ENCODE measurements at places on chromosomes 12 and 14.
A peak's percentile ranks its signal among the peaks of the same experiment; 100 is the strongest.

DNA sequence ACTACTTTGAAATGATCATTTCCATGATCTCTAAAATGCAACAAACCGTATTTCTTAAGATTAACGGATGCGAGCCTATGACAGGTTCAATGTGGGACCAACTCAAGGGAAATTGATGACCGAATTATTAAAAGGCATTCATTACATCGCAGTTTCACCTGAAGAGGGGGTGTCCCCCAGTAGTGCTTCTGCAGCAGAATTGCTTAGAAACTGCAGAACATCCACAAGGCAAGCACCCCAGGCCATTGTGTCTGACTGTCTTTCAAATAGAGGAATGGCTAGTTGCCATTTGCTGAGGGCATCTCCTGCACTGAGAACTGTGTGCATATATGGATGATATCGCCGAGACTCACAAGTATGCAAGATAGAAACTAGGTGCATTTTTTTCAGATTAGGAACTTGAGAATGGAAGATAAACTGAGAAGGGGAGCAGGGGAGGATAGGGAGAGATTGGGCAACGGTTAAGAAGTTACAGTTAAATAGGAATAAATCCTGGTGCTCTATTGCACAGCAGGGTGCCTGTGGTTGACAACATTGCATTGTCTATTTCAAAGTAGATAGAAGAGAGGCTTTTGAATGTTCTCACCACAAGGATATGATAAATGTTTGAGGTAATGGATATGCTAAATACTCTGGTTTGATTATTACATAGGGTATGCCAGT is 234.3 kb upstream of the PLEKHG7 start:
- no peak for DNase-seq

DNA sequence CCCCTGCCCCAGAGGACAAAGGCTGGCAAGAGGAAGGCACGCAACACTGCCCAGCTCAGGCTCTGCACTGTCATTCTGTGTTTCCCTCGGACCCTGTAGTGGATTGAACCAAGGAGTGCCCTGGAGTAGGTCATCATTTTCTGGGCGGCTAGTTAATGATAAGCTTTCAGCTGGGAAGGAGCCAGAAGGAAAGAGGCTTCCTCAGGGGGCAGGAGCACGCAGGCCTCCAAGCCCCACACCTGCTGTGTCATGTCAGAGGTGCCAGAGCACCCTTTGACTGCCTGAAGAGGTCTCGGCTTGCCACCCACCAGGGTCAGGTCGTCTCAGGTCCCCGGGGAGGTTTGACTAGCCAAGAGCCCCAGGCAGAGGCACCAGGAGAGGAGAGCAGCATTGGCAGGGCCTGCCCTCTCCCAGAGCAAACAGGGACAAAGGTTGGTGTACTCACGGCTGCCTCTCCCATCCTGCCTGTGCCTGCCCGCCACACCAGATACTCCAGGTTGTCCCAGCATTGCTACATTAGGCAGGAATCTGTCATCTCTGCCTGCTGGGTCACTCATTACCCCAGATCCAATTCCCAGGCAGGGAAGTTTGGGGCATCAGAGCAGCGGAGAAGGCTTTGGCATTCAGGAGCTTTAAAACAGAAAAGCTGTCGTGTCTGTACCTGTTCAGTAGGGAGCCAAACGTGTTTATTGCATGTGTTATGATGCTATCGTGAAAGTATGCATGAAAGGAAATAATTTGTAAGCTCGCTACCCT is 33.5 kb upstream of the ATP2A2 start:
- DNase-seq = no peak

- no peak for DNase-seq
These were observed 36.9 kb upstream of the SLC2A3 start for GRCh38 chr12:7972734-7973456.

DNA sequence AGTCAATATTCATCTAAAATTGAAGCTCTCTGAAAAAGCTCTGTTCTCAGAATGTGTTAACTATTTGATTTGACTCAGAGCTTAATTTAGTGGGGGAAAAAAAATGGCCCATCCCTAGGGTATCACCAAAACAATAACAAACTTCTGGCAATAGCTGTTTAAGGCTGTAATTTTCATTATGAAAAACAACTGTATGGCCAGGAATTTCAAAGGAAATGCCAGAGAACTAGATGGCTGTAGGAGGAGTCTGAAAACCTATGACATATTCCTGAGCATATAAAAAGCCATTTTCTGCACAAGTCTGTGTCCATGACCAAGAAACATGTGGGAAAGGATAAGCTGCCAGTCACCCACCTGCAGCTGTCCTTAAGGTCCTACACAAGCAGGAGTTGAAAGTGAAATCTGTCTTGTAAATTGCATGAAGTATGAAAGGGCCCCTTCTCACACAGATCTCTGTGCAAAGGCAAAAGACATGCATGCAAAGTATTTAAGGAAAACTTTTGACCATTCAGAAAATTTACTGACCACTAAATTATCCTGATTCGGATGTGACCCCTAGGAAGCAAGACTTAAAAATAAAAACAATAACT is 299.1 kb downstream of the BTG1 start:
- no peak for DNase-seq

GRCh38 chr14:91902336-91902735 is 35.0 kb upstream of the TC2N start:
- peak; percentile 55 for DNase-seq

- no peak for DNase-seq
These were observed 65.4 kb upstream of the DDX11 start for GRCh38 chr12:31008241-31008761.

DNA sequence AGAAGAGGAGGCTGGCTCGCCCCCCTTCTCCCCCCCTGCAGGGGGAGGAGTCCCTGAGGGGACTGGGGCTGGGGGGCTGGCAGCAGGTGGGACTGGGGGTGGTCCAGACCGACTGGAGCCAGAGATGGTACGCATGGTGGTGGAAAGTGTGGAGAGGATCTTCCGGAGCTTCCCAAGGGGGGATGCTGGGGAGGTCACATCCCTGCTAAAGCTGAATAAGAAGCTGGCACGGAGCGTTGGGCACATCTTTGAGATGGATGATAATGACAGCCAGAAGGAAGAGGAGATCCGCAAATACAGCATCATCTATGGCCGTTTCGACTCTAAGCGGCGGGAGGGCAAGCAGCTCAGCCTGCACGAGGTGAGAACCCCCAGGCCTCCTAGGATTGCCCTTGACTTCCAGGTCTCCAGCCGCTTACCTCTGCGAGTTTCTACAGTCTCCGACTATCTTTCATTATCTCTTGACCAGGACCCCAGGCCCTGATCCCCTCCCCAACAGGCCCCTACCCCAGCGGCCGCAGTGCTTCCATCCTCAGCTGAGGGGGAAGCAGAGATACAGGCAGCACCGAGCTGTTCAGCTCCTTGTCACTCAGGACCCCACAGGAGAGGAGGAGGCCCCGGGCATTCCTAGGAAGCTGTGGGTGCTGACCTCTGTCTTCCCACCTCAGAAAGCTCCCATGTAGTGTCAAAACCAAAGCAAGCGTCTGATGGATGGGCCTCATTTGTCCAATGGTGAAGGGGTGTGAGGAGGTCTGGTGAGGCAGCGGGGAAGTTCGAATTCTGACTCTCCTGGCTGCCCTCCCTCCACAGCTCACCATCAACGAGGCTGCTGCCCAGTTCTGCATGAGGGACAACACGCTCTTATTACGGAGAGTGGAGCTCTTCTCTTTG is 3.0 kb downstream of the NAB2 start:
- DNase-seq = peak; percentile 30

DNA sequence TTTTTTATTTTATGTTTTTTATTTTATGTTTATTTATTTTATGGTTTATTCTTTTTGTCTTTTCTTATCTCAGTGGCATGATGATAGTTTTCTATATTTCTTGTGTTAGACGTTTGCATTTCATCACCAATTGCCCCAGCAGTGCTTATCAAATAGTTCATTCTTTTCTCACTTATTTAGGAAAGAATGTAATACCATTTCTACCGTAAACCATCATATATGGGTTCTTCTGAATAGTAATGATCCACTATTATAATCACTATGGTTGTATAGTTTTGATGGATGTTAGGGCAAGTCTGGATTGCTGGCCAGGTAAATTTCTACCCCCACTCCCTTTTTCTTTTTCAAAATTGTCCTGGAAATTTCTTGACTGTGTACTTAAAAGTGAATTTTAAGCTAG is 134.6 kb upstream of the FBXO33 start:
- DNase-seq = no peak

GRCh38 chr14:24315807-24316596 is 4.7 kb downstream of the LTB4R start:
- peak; percentile 19 for DNase-seq

- no peak for DNase-seq
These were observed 121.9 kb downstream of the EMP1 start for GRCh38 chr12:13318231-13319015.

GRCh38 chr12:19436931-19437330 is 2.4 kb upstream of the AEBP2 start:
- no peak for DNase-seq

DNA sequence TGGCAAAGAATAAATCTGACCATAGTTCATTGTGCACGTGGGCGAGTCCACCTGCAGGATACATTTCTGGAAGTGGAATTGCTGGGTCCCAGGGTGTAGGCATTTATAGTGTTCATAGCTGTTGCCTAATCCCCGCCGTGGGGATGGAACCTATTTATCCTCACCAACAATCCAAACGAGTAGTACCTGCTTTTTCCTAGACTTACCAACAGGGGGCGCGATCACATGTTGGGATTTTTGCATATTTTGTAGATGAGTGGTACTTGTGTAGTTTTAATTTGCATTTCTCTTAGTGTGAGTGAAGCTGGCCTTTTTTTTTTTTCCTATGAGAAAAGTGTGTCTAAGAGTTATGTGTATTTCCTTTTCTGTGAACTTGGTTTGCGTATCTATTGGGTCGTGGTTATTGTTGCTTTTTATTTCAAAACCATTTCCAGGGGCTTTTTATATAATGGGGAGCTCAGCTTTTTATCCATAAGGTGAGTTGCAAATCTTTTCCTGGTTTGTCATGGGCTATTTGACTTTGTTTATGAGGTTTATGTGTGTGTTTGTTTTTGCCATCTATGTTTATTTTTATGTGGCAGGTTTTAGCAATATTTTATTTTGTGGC is 67.2 kb downstream of the CCDC92 start:
- peak; percentile 87 for DNase-seq

- peak; percentile 21 for DNase-seq
These were observed 244.0 kb downstream of the SNAPC1 start for GRCh38 chr14:62006116-62006731.

DNA sequence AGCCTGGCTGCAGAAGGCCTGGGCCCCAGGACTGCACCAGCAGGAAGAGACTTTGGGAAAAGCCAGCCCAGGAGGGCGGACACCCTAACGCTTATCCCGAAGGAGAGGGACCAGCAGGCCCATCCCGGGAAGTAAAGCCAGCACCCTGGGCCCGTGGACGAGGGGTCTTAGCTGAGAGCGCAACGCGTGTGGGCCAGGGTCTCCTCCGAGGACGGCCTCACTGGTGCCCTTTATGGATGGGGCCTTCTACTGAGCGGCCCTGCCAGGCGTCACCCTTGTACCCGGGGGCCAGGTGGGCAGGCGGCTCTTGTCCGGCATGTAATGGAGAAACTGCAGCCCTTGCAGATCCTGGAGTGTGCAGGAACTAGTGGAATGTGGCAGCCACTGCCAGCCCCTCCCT is 14.1 kb downstream of the TEDC1 start:
- no peak for DNase-seq

DNA sequence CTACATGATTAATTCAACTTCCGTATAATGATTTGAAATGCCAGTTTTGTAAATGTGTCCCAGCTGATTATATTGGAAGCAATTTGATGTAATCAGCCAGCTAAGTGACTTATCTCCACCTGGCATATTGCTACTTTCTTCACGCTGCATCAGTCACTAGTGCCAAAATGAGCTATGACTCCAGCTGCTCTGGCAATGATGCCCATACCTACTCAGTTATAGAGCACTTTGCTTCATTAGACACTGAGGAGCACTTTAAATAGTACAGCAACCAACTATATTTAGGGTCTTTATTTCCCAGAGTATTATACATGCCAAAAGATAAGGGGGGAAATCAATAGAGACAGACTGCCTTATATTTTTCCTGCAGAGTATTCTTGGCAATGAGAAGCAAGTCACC is 67.9 kb upstream of the LIN7A start:
- no peak for DNase-seq

GRCh38 chr14:71551291-71551950 is 380.8 kb upstream of the RGS6 start:
- DNase-seq = peak; percentile 83

DNA sequence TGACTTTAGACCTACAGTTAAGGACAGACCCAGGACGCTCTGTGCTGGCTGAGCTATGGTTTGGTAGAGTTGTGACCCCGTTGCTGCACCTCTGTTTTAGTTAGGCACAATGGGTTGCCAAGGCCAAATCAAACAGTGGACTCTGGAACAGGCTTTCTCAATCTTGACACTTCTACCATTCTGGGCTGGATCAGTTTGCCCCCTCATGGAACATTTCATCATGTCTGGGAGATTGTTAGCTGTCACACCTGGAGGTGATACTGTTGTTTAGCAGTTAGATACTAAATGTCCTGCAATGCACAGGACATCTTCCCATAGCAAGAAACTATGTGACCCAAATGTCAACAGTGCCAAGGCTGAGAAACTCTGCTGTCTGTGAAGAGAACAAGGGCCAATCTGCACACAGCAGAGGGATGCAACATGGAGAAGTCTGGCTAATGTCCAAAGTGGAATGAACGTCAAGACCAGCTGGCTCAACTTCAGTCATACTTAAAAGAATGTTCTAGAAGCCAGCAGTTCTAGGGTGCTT is 65.6 kb upstream of the DICER1 start:
- DNase-seq = peak; percentile 89

- peak; percentile 46 for DNase-seq
These were observed 28.8 kb downstream of the HECTD4 start for GRCh38 chr12:112353393-112353792.

- no peak for DNase-seq
These were observed 18.5 kb downstream of the BHLHE41 start for GRCh38 chr12:26106347-26106746.

- peak; percentile 51 for DNase-seq
These were observed 75.4 kb upstream of the PWP1 start for GRCh38 chr12:107610021-107610859.

- no peak for DNase-seq
These were observed 169.0 kb downstream of the FBXL14 start for GRCh38 chr12:1425396-1425729.

GRCh38 chr12:103928682-103929045 is 1.5 kb upstream of the HSP90B1 start:
- no peak for DNase-seq

GRCh38 chr14:89956661-89957009 is 908 bp downstream of the TDP1 start:
- no peak for DNase-seq

All from fibroblast of mammary gland (primary cell).